ENCODE measurements at places on chromosomes 7 and 10.

GRCh38 chr7:121085922-121086321 is 97.4 kb downstream of the CPED1 start:
- DNase-seq = no peak

DNA sequence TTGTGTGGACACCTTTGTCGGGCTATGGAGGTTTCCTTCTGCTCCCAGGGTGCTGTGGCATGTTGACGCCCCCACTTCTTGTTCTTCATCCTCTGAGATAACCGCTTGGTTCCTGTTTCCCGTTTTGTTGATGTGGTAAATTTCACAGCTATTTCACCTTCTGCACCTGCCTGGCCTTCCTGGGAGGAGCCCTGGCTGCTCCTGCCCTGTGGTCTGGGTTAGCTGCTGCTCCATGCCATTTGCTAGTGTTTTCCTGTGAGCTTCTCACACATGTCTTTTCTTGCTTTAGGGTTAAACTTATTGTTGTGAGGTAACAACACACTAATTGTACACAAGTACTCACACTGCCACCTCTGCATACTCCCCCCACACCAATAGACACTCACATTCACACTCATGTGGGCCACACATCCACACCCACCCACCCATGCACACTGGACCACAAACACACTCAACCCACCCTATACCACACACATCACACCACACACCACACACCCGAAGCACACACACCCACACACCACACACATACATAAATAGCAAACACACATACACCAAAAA is 46.5 kb upstream of the MSMB start:
- no peak for DNase-seq

- no peak for DNase-seq
Measured at GRCh38 chr10:130871406-130871805, 440.1 kb downstream of the TCERG1L start.

GRCh38 chr10:50999163-50999562 is 75.1 kb upstream of the PRKG1 start:
- no peak for DNase-seq

DNA sequence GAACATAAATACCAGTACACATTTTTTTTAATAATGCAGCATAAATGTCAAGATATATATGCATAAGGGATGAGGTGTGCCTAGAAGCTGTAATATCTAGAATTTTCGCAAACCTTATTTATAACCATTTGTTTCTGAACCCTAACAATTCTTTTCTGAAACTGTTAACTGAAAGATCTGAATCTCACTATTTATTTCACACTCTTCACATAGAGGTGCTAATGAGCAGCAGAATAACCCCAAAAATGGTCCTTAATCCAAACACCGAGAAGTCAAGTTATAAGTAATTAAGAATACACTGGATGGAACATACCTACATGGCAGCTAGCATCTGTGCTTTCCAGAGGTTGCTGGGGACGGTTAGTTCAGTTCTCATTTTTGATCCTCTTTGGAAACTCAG is 742.0 kb downstream of the AUTS2 start:
- DNase-seq = no peak

DNA sequence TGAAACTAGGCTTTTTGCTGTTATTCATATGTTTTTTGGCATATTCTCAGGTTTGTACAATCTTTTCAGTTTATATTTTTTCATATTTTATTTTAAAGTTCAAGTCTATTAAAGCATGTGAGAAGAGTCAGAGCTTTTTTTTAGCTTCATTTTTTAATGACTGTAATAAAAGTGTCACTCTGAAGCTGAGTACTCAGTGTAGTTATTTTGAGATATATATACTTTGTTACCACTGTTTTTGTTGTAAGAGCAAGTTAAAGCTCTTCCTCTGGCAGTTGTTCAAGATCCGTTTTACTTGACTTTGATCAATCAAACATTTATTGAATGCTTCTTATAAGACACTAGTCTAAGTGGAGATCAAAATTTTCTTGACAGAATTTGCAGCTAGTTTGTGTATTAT is 37.5 kb downstream of the CASD1 start:
- no peak for DNase-seq

DNA sequence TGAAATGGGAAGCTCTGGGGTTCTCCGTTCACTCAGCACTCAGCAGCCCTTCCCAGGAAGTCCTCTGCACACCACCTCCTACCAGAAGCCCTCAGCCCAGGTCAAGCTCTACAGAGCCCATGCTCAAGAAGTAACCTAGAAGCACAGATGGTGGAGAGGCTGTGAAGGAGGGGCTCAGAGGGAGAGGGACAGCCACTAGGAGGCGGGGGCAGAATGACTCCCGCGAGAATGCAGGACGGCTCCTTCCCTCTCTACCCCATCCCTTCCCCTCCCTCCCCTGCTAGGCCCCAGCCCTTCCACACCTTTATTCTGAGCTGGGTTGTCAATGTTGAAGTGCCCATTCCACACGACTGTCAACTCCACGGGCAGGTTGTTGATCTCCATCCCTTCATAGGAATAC is 373.2 kb downstream of the PLXNA4 start:
- no peak for DNase-seq

GRCh38 chr10:111222961-111223360 is 146.1 kb downstream of the ADRA2A start:
- no peak for DNase-seq

GRCh38 chr10:108690530-108690929 is 1232.8 kb downstream of the XPNPEP1 start:
- no peak for DNase-seq

DNA sequence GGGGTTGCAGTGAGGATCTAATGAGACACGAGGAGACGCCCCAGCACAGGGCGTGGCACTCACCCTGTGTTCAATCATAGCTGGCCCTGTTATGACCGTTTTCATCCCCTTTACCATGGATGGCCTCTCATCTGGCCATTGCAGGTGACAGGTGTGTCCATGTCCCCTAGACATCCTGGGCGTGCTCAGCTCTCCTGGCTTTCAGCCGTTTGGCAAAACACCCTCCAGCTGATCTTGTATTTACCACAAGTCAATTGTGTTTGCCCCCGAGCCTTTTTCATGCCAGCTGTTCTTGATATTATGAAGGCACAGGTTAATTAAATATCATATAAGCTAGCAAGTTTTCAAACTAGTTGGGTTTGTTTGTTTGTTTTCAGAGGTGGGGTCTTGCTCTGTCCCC is 97.1 kb downstream of the CHST15 start:
- DNase-seq = no peak

GRCh38 chr7:135964274-135964673 is 12.9 kb downstream of the MTPN start:
- no peak for DNase-seq

GRCh38 chr10:132298038-132298881 is 9.5 kb downstream of the STK32C start:
- no peak for DNase-seq
